ENCODE measurements at places on chromosomes 3 and 15.

DNA sequence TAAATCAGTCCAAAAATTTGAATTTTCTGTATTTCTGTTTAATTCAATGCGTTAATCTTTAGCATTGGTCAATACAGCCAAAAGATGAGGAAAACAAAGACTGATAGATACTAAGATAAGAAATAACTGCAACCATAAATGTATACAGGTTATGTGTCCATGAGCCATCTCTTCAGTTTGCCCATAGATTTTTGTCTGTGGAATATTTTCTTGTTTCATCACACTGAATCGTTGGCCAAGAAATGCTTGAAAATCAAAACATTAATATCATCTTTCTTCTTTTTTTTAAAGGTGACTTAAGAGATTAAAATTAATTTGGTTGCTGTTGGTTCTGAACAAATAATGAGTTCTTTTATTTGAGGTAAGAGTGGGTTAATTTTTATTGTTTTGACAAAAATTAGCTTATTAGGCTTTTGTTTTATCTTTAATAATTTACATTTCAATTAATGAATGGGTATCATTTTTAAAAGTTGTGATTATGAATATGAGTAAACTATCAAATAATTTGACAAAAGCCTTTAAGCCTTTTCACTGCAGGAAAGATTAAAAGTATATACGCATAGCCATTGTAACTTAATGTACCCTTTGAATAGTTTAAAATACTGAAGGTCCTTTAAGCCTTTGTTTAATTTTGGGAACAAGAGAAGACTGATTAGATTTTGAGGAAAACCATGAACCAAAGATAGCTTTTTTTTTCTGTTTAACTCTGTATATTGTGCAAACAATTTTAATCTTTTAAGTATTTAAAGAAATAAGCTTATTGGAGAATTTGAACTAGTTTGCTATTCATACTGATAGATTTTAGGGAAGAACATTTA is 14.7 kb upstream of the CHD2 start:
- DNase-seq: no peak

- no peak for DNase-seq
Observed at GRCh38 chr3:25156626-25157025, 271.4 kb upstream of the RARB start.

DNA sequence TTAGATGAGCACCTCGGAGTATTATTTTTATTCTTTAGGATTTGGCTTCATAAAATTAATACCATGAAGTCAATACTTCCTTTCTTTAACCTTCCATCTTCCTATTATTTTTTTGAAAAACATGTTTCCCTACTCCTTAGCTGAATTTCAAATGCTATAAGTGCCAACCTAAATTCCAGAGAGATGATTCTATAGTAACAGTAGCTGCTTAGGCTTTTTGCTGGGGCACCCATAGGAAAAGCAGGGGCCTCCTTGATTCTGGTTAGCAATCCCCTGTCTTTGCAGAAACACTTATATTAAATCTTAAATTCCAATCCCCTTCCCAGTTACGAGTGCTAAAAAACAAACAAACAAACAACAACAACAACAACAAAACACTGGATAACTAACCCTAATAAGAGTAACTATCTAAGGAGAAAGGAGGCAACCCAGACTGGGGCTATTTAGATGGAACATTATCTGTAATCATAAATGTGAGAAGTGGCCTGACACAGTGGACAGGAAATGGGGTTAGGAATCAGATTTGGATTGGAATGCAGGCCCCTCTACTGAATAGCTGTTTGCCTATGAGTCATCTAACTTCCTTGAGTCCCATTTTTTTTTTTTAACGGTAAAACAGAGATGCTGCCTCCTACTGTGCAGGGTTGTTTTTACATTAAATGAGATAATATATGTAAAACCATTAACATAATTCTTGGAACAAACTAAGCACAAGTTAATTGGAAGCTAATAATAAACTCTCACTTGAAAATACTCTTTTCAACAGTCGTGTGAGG is 148.1 kb downstream of the WDR72 start:
- no peak for DNase-seq

DNA sequence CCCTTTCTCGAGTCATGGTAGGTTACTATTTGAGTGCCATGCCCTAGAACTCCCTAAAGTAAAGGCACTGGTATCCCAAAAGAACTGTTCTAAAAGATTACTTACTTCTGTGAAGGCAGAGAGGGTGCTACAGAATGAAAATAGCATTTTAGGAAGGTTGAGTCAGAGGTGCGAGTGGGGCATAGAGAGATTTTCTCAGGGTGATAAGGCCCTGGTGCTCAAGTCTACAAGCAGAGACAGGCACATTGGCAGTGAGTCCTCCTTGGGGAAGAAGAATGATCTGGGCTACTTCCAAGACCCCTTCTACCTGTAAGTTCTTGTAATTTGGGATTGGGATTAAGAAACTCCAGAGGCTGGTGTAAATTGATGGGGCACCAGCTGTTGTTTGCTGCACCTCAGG is 96.7 kb downstream of the AKAP13 start:
- DNase-seq: no peak

GRCh38 chr3:64319391-64319790 is 94.1 kb upstream of the PRICKLE2 start:
- DNase-seq: no peak

DNA sequence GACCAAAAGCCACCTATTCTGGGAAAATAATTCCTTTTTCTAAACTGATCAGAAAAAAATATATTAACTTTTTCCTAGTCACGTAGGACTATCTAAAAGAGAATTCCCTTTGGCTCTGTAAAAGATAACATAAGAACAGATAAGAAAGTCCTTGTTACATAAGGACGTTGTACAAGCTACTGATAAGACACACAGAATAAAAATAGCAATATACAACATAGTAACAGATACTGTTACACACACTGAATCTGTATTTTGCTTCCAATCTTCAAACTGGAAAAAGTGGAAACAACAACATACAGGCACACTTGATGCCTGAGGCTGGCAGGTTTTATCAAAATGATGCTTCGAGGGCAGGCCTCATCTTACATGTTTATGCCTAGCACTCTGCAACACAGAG is 59.8 kb downstream of the SNX4 start:
- no peak for DNase-seq

Measured in activated CD4-positive, alpha-beta memory T cell treated with anti-CD3 and anti-CD28 coated beads, Interleukin-2, amount 10 ng/mL, durations not matched to agents 7 days and 5 days (primary cell).